ENCODE measurements at places on chromosomes 4 and X.

GRCh38 chrX:5870238-5870637, 358.4 kb downstream of the NLGN4X start:
- DNase-seq, result no peak

DNA sequence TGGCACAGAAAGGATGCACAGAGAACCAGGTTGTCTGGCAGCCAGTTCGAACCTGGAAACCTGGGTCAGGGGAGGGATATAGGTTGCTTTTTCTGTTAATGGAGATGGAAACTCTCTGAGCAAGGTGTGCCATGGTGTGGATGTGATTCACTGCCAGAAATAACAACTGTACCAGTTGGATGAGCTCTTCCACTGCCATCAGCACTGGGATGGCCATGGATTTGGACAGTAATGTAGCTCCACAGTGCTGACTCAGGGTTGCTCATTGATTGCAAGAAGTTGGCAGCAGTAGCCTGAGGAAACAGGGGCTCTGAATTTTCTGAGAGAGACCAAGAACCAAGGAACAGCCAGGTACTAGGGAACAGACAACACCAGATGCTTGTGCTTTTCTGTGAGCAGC, 33.8 kb downstream of the PNMA5 start:
- no peak for DNase-seq

DNA sequence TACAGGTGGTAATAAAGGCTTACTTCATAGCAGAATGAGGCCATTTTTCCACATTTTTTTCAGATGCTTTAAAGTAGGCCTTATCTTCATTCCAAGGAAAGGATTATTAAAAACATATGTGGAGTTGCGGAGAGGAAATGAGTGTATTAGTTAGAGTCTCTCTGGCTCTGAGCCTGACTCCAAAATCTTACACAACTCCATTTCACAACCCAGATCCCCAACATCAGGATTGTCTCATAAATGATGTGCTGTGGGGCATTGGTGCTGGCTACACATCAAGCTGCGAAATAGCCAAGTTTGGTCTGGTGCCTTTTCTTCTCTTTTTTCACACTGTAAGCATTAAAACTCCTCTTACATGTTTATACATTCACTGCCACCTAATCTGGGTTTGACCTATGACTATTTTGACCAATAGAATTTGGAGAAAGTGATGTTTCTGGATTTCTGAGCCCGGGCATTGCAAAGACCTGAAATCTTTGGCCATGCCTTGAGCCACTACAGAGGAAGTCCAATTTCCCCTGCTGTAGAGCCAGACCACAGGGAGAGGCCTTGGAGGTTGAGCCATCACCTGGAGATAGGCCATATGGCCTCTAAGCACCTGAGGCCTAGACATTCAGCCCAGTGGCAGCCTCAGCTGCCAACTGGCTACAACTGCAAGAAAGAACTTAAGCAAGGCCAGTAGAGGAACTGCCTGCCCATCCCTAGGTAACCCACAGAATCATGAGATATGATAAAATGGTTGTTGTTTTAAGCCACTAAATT, 16.7 kb upstream of the SOD3 start:
- peak; percentile 68 for DNase-seq

GRCh38 chr4:996030-996996, 3.1 kb upstream of the SLC26A1 start:
- DNase-seq, result no peak

DNA sequence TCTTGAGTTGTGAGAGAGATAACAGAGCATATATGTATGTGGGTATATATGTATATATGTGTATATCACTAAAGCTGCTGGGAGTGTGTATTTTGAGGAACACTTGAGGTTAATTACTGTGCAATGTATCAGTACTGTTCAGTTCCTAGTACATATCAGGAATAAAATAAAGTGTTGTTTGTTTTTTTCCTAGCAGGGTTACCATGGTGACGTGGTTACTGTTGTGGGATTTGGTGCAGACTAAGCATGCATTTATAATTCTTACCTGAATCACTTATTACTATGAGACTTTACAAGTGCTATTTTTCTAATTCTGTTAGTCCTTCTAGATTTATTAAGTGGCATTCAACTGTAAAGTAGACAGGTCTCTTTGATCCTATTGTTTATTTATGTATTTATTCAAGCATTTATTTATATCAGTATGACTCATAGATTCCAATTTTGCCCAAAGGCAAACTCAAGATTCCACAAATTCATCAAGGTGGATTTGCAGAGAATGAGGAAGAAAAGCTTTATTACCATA, 26.9 kb upstream of the BEX4 start:
- no peak for DNase-seq

- DNase-seq, result no peak
Measured at GRCh38 chr4:152408514-152409327, 127.2 kb downstream of the FBXW7 start.

DNA sequence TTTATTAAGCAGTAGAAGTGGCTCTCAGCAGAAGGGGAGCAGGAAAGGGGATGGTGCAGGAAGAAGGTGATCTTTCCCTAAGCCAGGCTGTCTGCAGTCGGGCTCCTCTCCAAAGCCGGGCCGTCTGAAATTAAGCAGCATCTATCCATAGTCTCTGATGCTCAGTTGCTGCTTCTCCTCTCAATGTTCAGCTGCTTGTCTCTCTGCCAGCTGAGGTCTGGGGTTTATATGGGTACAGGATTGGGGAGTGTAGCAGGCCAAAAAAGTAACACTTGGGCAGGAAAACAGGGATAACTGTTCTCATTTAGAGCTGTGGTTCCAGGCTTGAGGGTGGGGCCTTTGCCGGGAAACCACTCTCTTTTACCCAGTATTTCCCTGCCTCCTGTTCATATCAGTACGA, 39.2 kb upstream of the CCKAR start:
- no peak for DNase-seq

DNA sequence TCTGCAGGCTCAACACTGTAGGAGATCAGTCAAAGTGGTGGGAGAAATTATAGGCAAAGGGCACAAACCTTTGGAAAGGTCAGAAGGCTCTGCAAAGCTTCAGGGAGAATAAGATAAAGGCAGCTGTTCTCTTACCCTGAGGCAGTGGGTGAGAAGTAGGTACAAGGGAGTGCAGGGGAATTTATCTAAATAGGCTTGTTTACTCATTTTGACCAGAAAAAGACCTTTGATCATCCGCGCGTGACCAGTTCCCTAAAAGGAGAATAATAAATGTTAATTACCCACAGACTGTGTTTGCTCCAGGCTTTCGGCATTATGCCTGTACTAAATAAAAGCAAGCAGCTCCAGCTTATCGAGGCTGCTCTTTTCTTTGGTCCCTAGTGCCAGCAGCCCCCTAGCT, 9.3 kb downstream of the FGFBP2 start:
- DNase-seq, result no peak

- DNase-seq, result no peak
Measured at GRCh38 chr4:87868522-87868921, 35.8 kb downstream of the MEPE start.

- DNase-seq, result no peak
Measured at GRCh38 chr4:132123870-132124623, 1025.0 kb upstream of the PCDH10 start.

GRCh38 chrX:69154051-69154450, 11.2 kb downstream of the PJA1 start:
- DNase-seq, result no peak

- DNase-seq, result no peak
Measured at GRCh38 chrX:140132937-140133336, 167.6 kb upstream of the CXorf66 start.

DNA sequence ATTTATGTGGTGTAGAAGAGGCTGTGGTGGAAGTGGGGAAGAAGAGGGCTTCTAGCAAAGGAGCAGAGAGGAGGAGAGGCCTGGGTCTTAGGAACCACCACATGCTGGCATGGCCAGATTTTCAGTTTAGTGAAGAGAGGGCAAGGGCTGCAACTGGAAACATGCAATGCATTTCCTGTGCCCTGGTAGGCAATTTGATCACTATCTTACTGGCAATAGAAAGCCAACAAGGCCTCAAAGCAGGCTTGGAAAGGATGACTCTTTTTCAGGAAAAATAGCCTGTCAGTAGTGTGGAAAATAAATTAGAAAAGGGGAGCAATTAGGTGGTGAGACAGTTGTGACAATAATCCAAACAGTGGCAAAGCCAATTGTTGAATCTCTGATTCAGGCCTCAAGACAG, 501.9 kb upstream of the ZFP42 start:
- no peak for DNase-seq

DNA sequence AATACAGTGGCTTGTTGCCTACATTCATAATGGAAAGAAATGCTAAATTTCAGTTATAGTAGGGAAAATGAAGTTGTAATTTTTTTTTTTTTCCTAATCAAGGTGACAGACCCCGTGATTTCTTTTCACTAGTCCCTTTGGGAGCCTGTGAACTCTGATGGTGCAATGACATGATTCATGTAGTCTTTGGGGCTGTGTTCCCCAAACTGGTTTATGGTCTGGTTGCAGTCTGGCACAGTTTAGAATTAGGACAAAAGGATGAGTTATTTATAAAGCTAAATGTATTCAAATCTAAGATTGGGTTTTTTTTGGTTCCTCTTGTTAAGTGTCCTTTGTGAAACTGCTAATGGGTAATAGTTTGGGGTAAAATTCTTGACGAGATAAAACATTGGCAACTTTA, 66.0 kb downstream of the REPS2 start:
- DNase-seq, result no peak

DNA sequence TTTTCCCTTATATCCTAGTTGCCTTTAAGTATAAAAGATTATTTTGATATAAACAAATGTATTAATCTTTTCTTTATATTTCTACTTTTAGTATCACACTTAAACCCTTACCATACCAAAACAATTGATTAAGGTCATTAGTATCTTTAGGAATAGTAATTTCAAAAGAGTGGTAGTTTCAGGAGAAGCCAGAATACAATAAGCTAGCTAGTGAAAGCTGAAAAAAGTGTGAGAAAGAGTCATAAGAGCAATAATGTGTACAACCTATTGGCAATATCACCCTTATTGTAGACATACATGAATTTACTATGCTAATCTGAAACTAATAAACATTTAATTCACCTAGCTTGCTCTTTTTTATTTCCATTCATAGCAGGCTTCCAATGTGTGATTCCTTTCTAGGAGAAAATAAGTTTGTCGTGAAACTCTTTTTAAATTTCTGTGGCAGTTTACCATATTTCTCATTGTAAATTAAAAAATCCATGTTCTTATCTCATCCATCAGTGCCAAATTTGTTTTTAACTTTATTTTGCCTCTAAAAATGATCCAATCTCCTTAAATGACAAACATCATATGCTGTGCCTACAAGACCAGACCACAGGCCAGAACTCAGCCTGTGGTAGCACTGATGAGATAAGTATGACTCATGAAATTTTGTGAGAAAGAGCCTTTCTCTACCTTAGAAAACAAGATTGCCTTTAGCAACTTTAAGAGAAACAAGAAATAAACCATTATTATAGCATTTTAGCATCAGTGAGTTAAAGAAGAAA, 8.1 kb downstream of the NEK1 start:
- no peak for DNase-seq

GRCh38 chr4:1557221-1557597, 126.9 kb downstream of the FAM53A start:
- no peak for DNase-seq

- no peak for DNase-seq
Measured at GRCh38 chr4:73600954-73601353, 19.3 kb downstream of the RASSF6 start.

DNA sequence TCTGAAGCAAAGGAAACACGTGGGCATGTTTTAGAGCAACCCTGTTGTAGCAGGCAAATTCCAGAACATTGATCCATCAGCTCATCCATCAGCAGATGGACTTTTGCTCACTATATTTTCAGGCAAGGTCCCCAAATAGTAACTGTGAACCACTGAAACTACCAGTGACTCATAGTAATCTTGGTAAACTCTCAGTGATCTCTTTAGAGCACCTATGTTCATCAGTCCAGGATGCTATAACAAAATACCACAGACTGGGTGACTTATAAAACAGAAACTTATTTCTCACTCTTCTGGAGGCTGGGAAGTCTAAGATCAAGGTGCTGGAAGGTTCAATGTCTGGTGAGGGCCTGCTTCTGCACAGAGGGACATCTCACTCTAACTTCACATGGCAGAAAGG, 28.9 kb upstream of the BTC start:
- DNase-seq, result no peak

GRCh38 chr4:21806991-21807390, 141.6 kb downstream of the KCNIP4 start:
- no peak for DNase-seq

- peak; percentile 2 for DNase-seq
Measured at GRCh38 chrX:73214426-73215094, at the start of gene NAP1L2. TSS of gene NAP1L2 (minus strand) at chrX:73214851. CDS start at chrX:73214492, 359 bp downstream.

DNA sequence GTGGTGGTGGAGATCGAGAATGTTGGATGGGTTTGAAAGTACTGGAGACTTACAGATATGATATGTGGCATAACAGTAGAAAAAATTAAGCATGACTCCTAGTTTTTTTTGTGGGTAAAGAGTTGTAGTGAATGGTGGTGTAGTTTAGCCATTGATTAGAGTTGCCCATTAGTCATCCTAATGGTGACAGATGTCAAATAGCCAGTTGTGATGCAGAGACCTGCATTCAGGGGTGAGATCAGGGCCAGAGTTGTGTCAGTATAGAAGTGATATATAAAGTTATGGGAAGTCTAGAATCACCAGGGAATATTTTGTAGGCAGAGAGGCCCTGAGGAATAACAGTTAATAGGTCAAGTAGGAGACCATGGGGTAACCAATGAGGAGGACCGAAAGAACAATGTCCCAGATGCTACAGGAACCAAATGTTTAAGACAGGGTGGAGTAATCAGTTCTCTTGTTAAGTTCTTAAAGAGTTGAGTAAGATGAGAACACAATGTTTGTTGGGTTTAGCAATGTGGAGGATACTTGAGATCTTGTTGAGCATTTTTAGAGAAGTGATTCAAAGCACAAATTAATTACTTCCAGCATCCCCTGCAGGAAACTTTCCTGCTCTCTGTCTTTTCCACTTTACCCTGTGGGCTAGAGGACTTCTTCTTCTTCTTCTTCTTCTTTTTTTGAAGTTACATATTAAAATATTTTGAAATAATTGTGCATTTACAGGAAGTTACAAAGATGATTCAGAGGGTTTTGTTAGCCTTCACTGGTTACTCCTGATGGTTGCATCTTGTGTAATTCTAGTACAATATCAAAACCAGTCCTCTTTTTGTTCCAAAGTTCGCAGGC, 13.3 kb downstream of the SGMS2 start:
- DNase-seq, result no peak

- DNase-seq, result no peak
Measured at GRCh38 chr4:26607776-26608175, 23.9 kb downstream of the TBC1D19 start.

- DNase-seq, result no peak
Measured at GRCh38 chr4:161303551-161303950, 860.2 kb downstream of the FSTL5 start.

- DNase-seq, result no peak
Measured at GRCh38 chr4:48133669-48134068, 381 bp downstream of the TXK start.

DNA sequence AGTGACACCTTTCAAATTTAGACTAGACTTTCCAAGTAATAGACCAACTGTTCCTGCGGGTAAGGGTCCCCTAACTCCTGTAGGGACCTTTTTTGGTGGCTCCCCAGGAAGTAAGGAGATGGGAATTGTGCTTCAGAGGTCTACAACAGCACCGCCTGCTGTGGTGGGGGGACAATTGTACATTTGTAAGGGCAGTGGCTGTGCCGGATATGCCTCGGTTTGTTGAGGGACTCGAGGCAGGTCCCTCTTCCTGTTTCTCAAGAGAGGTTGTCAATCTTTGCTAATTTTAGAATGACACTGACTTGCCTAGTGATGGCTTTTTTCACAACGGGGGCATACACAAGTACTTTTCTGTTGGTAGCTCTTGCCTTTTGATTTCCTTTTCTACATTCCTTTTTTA, 15.5 kb upstream of the HSD17B11 start:
- DNase-seq, result no peak
